H4 (cell line): ENCODE measurements at places on chromosomes 7 and 10. TPM values are rescaled to one million over a fixed set of nuclear protein-coding genes. Genes with fewer than 3 reads are reported as not detected.

DNA sequence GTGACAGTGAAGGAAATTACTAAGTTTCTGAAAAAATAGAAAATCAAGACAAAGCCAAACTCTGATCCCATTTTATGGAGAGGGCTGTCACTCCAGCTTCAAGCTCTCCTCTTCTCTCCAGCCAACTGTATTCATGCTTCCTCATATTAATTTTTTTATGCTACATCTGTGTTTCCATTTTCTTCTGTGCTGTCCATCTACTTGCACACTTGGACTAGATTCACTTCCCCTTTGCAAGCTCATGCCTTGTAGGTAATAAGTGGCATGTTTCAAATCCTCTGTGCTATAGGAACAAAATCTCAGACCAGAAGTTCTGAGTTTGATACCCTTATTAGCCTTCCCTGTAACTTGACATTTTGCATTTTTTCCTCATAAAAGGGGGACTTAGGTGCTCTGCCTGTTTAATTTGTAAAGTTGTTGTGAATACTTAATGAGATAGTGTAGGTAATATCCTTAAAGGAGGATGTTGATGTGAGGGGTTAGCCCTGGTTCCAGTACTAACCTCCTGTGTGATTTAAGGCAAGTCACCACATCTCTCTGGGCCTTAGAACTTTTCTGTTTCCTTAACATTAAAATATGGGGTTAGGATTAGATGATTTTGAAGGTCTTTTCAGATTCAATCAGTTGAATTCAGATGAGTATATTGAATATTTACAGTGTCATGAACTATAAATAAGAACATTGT, 358.8 kb downstream of the BBS9 start:
- no peak for DNase-seq

DNA sequence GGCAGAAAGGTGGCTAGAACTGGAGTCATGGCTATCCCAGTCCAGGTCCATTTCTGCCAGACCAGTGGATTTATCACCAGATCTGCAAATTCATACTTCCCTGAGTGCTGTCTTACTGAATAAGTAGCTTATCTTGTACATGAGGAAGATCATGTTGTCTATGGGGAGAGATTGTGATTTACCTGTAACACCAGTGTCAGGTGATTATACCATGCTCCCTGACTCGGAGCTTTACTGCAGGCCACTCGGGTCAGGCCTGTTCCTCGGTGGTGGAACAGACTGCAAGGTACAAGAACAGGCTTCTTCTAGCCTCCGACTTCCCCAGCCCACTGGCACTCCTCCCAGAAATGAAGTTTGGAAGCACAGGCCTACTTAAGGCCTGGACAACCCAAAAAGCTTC, 42.6 kb upstream of the DLG5 start:
- no peak for DNase-seq

GRCh38 chr7:158705234-158705850, 738 bp upstream of the NCAPG2 start:
- DNase-seq = no peak

DNA sequence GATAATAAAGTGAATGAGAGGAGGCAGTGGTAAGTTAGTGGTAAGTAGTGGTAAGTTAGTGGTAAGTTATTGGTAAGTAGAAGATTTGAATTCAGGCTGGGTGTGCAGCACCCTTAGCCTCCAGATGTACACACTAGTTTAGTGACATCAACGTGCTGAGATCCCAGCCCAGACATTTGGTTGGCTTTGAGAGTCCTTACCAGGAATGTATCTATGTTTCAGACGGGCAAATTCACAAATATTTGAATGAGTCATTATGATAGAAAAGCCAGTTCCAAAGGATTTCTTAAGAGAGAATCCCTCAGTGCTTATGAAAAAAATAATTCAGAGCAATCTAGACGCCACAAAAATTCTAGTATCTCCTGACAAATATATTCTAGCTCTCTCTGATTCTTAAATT, 70.0 kb downstream of the ARL4A start:
- peak; percentile 44 for DNase-seq

GRCh38 chr10:104069613-104070012, 16.1 kb downstream of the COL17A1 start:
- no peak for DNase-seq

- peak; percentile 3 for DNase-seq
Observed at GRCh38 chr10:105586451-105587098, 945.5 kb downstream of the SORCS3 start.

DNA sequence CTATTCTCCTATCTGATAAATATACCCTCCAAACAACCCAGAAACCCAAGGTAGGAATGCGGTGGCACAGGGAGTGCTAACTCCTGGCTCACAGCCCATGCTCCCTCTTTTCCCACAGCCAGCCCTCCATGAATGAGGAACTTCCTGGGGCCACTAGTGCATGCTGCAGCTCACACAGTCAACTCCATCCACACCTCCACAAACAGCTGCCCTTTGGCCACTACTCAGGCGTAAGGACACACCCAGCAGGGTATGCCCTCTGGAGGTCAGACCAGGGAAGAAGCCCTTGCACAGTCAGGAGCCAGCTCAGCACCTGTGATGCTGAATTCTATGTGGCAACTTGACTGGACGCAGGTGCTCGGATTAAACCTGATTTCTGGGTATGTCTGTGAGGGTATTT, 85.2 kb upstream of the PIK3CG start:
- DNase-seq = peak; percentile 38

Gene TACC2
- total RNA-seq = 1.8 and 3.0 TPM in 2 replicates

Gene MYH16
- 0.15 TPM in 1 of 2 replicates, not detected in the other for total RNA-seq

Gene WNT8B
- total RNA-seq = not detected in 2 replicates
